ENCODE measurements at places on chromosomes 4 and X. TPM values are rescaled to one million over a fixed set of nuclear protein-coding genes. Genes with fewer than 3 reads are reported as not detected.

DNA sequence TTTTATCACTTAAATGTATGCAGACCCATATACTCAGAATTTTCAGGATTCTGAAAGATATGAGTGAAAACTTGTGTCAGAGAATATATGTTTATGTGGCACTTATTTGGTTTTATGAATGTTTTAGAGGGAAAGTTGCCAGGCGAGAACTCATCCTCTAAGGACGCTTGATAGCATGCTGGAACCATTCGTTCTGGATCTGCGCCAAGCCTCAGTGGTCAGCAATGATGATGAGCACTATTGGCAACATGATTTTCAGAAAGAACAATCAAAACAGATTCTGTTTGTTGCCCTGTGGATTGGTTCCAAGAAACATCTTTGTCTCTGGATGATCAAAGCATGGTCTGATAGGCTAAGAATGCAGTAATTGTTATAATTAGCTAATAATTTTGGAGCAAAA, 32.1 kb upstream of the RAPGEF2 start:
- DNase-seq: peak; percentile 68

Gene SPACA5
- total RNA-seq: not detected

Gene STOX2
- 3.9 TPM for total RNA-seq

Gene VGLL1
- not detected for total RNA-seq

Gene PRRG3
- total RNA-seq: not detected
